Hematopoietic multipotent progenitor cell treated with erythropoietin and hydrocortisone succinate and interleukin-3 and kit ligand, for 6 days (in vitro differentiated cells): ENCODE measurements at places on chromosomes 12 and 14.

DNA sequence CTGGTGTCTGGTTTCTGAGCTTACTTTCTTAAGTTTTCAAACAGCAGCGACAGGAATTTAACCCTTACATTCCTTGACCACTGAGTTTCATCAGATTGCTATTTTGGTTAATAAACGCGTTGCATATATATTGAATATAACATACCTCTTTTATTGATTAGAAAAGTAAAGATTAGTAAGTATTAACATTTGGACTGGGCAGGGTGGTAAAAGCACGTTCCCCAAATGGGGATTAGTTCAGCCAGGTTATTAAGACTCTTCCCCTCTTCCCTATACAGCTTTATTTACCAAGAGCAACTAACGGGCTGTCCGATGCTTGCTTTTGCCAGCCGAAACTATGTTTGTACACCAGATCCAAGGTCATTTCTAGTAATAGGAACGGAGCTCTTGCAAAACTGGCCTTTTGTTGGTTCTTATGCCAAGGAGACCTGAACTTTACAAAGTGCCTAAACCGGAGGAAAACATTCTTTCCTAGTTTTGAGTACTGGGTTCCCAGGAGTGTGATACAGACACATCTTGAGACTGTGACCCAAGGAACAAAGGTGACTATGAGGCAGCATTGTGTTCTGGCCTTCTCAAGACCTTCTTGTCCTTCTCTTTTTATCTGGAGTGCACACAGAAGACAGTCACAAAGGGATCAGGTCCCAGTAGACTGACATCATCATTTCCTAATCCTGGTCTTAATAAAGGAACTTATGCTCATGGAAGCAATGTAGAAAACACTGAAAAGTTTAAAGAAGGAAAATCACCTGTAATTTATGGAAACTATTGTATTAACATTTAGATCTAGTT, 2.6 kb downstream of the GLRX5 start:
- no peak for DNase-seq

- DNase-seq = no peak
These were observed 44.5 kb downstream of the FOXA1 start for GRCh38 chr14:37550511-37550910.

DNA sequence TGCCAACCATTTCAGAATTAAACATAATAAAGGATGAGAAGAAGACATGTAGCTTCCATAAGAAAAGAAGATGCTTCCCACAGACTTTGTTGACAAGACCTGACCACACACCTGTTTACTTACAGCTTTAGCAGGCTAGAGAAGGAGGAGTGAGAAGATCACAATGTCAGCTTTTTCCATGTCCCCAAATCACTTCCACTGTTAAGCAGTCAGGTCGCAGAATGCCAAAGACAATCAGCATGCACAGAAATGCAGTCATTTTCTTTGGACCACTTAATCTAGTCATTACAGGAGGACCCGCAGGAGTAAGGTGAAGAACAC, 314.9 kb downstream of the SSPN start:
- DNase-seq = no peak

DNA sequence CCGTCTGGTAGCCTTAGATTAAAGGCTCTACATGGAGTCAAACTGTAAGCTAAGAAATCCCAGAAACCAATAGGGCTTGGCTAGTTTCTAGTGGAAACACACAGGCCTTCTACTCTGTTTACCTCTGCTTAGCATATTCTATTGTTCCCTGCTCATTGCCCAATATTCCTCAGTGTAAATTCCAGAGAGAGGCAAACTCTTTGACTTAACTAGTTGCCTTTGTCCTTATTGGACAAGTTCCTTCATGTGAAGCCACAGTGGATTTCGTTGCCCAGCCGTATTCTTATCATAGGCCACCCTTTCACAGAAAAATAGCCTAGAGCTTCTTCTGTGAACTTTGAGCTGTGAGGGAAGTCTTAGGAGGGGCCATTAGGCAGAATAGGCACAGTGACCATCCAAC, 186.1 kb downstream of the PLCZ1 start:
- DNase-seq = no peak

DNA sequence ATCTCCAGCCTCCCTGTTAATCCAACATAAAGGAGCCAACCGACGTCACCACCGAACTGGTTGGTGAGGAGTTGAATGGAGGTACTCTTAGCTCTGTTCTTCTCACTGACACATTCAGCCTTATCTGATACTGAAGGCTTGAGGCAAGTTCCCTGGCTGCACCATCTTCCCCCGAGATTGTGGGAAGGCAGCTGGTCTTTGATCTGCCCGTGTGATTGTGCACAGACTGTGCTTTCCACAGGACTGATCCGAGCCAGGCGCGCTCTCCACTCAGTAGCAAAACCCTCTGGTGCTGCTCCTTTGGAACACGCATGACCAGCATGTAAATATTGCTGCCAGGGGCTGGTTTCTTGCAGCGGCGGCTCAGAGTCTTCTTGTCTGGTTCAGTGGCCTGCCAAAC, 30.1 kb upstream of the DLK1 start:
- no peak for DNase-seq

DNA sequence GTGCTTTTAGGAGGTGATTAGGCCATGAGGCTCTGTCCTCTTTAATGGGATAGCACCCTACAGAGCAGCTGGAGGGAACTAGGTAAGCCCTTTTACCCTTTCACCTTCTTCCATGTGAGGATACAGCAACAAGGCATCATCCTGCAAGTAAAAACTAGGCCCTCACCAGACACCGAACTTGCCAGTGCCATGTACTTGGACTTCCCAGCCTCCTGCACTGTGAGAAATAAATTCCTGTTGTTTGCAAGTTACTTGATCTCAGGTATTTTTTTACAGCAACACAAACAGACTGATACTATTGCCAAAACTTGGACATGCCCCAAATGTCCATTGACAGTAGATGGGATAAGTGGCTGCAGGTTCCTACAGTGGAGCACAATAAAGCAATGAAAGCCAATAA, 85.8 kb upstream of the MAP1LC3B2 start:
- no peak for DNase-seq

DNA sequence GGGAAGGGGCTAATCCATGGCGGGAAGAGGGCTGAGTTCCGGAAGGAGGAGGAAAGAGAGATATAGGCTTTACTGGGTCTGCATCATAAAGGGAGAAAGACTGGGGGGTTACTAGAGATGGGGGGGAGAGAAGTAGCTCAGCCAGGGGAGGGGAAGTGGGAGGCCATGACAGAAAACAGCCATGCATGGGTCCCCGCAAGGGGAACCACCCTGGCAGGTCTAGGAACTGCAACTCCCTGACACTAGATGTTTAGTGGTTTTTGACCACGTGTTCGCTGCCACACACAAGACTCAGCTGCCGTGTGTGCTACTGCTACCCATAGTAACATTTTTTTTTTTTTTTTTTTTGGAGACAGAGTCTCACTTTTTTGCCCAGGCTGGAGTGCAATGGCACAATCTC, 145.0 kb downstream of the RIMBP2 start:
- DNase-seq = no peak
